ENCODE measurements at places on chromosomes 5 and 9.

- DNase-seq: no peak
Measured at GRCh38 chr5:72356361-72356760, 36.2 kb downstream of the PTCD2 start.

DNA sequence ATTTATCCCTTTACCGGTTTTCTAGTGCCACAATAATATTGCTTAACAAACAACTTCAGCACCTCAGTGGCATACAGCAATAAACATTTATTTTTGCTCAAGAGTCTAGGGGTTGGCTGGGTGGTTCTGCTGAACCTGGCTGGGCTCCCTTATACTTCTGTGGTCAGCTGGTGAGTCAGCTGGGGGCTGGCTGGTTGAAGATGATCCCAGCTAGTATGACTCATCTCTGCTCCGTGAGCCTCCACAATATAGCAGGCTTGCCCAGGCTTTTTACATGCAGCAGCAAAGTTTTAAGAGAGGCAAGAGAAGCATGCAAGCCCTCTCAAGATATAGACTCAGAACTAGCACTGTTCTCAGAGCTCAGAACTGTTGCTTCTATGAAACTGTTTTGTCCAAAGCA, 523.5 kb upstream of the CLINT1 start:
- peak; percentile 83 for DNase-seq

DNA sequence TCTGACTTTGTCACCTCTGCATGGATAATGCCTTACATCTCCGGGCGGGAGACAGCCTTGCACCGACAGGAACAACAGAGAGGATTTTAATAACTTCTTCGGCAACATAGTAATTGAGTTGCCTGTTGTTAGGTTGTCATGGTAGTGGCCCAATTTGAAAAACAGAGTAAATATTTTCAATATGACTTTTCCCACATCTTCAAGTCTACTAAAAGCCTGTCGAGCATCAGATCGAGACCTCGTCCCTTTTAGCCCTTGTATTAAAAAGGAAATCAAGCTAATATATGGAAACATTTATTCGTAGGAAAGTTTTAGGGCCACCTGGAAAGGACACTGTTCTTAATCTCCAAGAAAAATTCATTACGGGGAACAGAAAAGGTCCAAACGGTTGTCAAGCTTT, 70.8 kb upstream of the FCN2 start:
- DNase-seq: no peak

- DNase-seq: no peak
Measured at GRCh38 chr5:179292681-179293635, 52.3 kb downstream of the ADAMTS2 start.

GRCh38 chr5:144036476-144036875, 134.0 kb downstream of the YIPF5 start:
- no peak for DNase-seq

- DNase-seq: no peak
Measured at GRCh38 chr5:163890261-163890660, 384.8 kb downstream of the MAT2B start.

DNA sequence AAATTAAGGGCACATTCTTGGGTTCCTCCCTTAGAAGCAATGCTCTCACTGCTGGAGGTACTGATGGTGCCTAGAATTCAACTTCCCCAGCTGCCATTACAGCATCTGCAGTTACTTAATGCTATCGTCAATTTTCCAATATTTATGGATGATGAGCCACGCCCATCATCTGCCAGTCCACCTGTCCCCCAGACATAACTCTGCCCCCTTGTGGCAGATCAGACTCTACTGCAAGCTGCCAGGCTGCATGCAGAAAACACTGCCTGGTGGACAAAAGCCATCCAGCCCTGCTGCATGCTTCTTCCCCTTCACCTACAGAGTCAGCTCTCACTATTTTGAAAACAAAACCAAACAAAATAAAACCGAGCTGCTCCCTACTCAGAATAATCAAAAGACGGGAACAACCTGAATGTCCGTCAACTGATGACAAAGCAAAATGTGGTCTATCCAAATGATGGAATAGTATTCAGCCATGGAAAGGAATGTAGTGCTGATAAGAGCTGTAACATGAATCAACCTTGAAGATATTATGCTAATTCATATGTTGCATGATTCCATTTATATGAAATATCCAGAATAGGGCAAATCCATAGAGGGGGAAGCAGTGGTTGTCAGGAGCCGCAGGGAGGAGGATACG, 66.4 kb downstream of the RETREG1 start:
- peak; percentile 75 for DNase-seq

DNA sequence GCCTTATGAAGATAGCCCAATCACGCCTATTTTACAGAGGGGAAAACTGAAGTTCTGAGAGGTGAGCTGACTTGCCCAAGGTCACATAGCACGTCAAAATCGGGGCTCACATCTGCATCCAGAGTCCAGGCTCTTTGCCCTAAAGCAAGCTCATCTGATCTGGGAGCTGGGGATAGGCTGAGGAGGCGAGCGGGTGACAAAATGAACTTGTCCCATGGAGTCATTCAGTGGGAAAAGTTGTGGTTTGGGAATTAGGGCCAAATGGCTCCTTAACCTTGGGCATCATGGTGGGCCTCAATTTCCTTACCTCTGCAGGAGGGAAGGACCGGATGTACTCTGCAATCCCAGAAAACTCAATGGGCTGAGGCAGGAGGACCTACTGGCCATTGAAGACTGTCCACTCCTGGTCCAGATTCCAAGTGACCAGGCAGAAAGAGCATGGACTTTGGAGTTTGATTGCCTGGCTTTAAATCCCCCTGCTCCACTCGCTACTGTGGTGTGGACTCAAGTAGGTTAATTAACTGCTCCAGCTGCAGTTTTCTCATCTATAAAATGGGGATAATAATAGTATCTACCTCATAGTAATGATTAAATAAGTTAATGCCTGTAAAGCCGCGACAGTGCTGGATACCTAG, 160.4 kb downstream of the RGS3 start:
- no peak for DNase-seq

GRCh38 chr5:160450164-160450932, 28.7 kb downstream of the PTTG1 start:
- no peak for DNase-seq

DNA sequence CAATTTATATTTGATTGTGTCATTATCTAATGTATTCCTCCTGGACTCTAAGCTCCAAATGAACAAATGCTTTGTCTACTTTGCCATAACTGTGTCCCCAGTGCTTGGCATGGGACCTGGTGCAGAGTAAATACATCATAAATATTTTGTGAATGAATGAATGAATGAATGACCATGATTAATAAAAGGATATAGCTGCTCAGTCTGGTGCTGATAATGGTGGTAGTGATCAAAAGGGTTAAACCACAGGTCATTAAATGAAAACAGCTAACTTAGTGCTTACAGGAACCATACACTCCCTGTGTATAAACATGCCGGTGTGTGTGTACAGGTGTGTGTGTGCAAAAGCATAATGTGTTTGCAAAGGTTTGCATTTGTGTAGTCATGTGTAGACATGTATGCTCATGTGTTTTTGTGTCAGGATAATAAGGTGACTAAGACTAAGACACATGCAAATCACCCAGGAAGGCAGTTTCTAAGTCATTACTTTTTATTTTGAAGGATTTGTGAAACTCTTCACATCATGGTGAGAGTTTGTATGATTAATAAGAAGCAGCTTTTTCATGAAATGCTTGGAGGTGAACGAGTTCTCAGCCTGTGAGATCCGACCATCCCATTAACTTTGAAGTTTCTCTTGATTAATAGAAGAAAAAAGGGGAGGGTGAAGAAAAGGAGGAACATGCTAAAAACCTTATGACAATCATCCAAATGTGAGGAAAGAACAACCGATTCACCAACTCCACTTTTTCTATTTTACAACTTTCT, 24.6 kb downstream of the SPARC start:
- DNase-seq: no peak

- no peak for DNase-seq
Measured at GRCh38 chr9:85987236-85987635, 46.3 kb downstream of the NAA35 start.

DNA sequence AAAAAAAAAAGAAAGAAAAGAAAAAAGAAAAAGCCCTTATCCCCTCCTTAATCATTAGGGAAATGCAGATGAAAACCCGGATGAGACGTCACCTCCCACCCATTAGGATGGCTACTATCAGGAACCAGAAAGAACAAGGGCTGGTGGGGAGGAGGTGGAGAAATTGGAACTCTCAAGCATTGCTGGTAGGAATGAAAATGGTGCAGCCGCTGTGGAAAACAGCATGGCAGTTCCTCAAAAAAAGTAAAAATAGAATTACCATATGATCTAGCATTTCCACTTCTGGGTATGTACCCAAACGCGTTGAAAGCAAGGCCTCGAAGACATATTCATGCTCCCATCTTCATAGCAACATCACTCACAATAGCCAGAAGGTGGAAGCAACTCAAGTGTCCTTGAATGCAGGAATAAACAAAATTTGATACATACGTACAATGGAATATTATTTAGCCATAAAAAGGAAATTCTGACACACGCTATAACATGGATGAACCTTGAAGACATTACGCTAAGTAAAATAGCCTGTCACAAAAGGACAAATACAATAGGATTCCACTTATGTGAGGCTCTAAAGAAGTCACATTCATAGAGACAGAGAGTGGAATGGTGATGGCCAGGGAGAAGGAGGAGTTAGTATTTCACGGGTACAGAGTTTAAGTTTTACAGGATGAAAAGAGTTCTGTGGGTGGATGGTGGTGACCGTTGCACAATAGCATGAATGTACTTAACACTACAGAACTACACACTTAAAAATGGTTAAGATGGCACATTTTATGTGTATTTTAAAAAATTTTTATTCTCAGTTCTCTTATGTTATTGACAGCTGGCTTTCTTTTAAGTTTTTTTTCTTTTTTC, 166.8 kb upstream of the IER5L start:
- no peak for DNase-seq

DNA sequence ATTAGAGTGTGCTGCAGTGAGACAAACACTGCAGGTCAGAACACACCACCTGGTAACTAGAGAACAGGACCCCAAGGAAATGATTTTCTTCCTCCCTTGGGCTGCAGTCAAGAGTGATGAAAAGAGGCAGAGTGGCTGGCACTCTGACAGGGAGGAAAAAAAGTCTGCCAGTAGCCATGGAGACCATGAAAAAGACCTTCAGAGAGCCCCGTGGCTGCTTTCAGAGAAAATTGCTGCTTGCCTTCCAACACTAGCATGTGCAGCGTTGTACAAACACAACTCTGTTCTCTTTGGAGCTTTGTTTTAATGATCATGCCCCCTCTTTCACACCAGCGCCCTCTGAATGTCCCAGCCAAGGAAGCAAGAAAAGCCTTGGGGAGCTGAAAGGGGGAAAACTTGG, 68.8 kb downstream of the ANKRD55 start:
- no peak for DNase-seq

GRCh38 chr5:173767574-173768266, 120.4 kb upstream of the CPEB4 start:
- no peak for DNase-seq

- DNase-seq: no peak
Measured at GRCh38 chr5:80191397-80191796, 64.5 kb downstream of the SERINC5 start.

DNA sequence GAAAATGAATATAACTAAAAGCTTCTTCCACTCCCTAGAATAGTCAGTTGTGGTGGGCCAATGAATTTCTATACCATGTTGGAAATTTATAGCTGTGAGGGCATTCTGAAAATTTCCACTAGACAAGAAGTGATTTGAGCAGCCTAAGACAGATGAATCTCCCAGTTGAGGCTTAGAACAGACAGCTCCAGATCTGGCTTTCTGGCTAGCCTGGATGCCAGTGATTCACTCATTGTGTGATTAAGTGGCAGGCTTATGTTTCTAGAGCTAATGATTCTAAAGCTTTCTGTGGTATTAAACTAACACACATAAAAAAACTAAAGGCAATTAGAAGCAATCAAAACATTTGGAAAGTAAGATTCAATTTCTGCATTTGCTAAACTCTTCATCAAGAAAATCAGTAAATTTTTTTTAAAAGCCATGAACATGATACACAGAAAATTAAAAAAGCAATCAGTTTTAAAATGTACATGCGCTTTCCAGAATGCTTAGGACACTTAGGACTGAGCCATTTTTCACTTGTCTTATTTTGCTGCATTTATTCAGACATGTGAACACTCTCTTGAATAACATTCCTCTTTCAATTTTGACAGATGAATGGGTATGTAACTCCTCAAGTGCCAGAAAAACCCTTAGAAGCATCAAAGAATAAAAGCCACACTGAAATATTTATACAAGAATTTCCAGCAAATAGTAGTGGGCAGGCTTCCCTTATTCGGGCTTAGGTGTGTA, 100.5 kb upstream of the GNAQ start:
- DNase-seq: no peak

DNA sequence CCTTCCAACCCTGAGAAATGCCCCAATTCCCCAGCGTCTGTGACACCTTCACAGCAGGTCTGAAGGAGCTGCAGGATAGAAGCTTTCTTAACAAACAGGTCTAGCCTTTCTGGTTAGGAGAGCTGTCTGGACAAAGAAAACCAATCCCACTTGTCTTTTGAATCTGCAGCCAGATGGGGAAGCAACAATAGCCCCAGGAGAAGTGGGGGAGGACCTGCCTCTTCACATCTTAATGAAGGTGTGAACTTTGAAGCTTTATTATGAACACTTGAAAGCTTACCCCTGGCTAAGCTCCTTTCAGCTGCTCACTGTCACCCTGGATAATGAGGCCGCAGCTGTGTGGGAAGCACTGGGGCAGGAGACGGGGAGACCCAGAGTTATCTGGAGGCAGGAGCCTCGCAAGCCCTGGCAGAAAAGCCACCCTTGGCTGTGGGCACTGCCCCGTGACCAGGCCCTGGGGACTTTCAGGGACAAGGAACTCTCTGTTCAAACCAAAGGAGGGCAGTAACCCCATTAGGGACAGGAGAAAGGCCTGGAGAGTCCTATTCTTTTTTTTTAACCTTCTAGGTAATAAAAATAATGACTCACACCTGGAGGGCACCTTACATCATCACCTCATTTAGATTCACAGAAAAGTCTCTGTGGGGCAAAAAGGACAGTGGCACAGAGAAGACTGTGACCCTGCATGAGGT, 151.8 kb upstream of the RAD23B start:
- peak; percentile 52 for DNase-seq

DNA sequence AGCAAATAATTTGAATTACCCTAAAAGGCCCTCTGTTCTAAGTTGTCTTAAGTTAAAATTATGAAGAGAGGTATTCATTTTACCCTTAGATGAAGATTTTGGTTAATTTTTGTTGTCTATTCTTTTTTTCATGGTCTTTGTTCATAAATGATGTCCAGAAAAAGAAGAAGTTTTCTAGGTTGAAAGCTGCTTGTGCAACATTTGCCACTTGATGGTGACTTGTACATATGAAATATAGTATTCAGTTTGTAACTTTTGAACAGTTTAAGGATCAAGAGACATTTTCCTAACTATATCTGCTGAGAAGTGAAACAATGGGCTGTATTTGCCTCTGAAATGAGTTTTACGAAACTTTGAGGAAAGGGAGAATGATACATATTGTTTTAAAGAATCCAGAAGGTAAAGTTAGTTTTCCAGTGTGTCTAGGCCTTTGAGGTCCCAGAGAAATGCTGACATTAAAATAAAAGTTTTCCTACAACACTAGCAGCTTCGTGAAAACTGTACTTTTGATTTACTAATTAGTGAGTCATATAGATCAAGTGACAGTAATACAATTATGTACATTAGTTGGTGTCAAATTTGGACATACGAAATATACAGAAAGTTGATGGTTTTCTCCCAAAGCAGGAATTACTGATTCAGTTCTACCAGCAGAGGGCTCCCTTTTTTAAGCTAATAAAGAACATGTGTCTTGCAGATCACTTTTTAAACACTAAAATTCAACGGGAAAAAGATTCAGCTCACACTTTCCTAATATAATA, 70.5 kb downstream of the PIK3R1 start:
- DNase-seq: peak; percentile 49

Data from mesendoderm (in vitro differentiated cells).